Chondrocyte (in vitro differentiated cells): ENCODE measurements at places on chromosomes 5 and 9. TPM values are rescaled to one million over a fixed set of nuclear protein-coding genes. Genes with fewer than 3 reads are reported as not detected.

The KCNMB1 gene
- total RNA-seq, result 4.3 to 23.2 TPM (median 23.2 TPM) in 3 replicates

The LEAP2 gene
- total RNA-seq, result 0.35 to 0.72 TPM (median 0.60 TPM) in 3 replicates

The C9 gene
- total RNA-seq, result not detected in 3 replicates

The PTPDC1 gene
- total RNA-seq, result 14.9 to 24.0 TPM (median 16.0 TPM) in 3 replicates

The RC3H2 gene
- 74.4 to 87.2 TPM (median 74.6 TPM) in 3 replicates for total RNA-seq

The ITGA2 gene
- total RNA-seq, result 0.79 to 1.6 TPM (median 1.0 TPM) in 3 replicates

DNA sequence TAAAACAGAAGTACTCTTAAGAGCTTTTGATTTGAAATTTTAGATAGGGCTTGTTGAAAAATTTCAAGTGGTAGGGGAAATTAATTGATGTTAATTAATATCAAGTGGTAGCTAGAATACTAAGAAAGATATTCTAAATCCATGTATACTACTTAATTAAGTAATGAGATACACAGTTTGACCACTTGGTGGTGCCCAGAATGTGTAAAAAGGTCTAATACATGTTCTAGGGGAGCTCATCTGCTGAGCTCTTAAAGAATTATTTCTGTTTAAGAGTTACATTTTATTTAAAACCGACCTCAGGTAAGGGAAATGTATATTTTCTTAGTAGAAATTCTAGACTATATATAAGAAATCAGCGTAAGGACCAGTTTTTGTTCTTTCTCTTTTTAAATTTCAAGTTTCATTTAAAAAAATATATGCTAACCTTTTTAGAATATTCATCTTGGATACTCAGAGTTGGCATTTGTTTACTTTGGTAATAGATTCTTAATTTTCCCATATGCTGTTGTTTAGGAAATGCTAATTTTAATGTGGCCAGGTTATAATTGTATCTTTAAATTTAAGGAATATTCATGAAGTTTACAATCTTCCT lies 61.5 kb downstream of the LNPEP start:
- H3K4me3 ChIP-seq, result no peak overlapping the region
- no peaks in the 10 kb centered on the region for H3K27me3 ChIP-seq
- H3K27ac ChIP-seq, result no peak overlapping the region
- H3K36me3 ChIP-seq, result peaks cover 13% of the 10 kb centered on the region
- DNase-seq, result no peak
- peaks cover 21% of the 10 kb centered on the region for H3K4me1 ChIP-seq

DNA sequence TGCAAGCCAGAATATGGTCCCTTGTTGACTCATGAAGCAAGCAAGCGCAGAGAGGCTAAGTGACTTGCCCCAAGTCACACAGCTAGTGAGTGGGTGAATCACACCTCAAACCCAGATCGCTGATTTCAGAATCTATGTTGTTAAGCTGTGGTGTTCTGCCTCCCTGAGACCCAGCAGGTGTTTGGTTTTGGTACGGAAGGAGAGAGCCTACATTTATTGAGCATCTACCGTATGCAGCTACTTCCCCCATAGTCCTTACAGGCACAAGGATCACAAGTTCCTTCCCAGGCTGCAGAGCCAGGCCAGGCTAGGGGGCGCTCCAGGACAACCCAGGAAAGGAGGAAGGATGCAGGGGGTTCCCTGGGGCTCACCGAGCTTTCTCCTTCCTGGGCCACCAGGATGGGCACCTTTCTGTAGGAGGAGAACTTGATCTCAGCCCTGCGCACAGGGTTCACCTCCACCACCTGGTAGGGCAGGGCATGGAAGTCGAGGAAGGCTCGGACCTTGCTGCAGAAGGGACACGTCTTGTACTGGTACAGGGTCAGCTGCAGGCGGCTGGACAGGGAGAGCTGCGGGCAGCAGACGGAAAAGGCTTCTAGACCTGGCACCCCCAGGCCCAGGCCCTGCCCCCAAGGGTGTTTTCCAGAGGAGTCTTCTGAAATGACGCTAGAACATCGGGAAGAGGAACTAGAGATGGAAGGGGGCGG lies 2.5 kb downstream of the PTGES2 start:
- H3K36me3 ChIP-seq, result peaks cover 1% of the 10 kb centered on the region
- H3K27me3 ChIP-seq, result no peaks in the 10 kb centered on the region
- H3K27ac ChIP-seq, result no peak overlapping the region

DNA sequence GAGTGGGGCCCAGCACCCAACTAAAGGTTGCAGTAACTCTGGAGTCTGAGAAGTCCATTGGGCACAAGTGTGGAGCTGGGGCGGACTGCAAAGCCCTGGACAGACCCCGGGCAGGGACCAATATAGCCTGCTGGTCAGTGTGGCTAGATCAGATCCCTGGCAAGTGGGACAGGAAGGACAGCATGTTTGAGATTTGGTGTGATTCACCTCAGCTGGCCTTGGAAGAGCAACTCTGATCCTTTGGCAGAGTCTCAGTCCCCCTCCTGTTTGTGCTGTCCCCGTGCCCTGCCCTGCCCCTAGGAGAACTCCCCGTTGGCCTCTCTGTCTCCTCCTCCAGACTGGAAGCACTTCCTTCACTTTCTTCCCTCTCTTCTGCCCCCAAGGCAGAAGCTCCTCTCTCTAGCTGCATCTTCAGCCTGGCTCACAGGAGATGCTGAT lies 255.3 kb downstream of the FSTL4 start:
- no peak overlapping the region for H3K27ac ChIP-seq
- no peak for DNase-seq

DNA sequence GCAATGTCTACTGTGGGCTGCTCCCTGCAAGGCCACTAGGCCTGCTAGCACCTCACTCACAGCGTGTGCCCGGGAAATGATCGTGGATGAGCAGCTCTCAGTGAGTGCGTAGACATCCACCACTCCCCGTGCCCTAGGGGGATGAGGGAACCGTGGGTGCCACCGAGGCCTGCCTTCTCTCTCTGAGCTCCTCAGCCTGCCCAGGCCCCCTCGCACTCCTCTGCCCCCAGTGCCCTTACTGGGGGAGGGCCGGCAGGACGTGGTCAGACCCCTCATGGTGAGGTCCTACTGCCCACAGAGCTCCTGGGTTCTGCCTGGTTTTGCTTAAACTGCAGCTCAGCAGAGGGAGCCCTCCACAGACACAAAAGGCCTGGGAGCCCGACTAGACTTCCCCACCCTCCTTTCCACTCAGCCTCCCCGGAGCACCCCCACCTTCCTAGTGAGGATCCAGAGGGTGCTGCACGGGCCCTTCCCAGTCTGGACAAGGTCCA lies 220.0 kb downstream of the CACNA1B start:
- H3K27me3 ChIP-seq, result peaks cover 1% of the 10 kb centered on the region
- no peak overlapping the region for H3K4me3 ChIP-seq
- H3K4me1 ChIP-seq, result no peaks in the 10 kb centered on the region
- H3K27ac ChIP-seq, result no peak overlapping the region

GRCh38 chr9:119788921-119789320 lies 419.7 kb upstream of the BRINP1 start:
- no peak for DNase-seq
- H3K27ac ChIP-seq, result no peak overlapping the region
- H3K4me3 ChIP-seq, result no peak overlapping the region
- H3K36me3 ChIP-seq, result no peaks in the 10 kb centered on the region
- peaks cover 4% of the 10 kb centered on the region for H3K27me3 ChIP-seq
- no peaks in the 10 kb centered on the region for H3K4me1 ChIP-seq

GRCh38 chr9:97747201-97747965 lies 50.2 kb upstream of the XPA start:
- H3K27ac ChIP-seq, result no peak overlapping the region
- no peaks in the 10 kb centered on the region for H3K36me3 ChIP-seq
- H3K4me1 ChIP-seq, result no peaks in the 10 kb centered on the region
- H3K4me3 ChIP-seq, result no peak overlapping the region
- DNase-seq, result no peak

DNA sequence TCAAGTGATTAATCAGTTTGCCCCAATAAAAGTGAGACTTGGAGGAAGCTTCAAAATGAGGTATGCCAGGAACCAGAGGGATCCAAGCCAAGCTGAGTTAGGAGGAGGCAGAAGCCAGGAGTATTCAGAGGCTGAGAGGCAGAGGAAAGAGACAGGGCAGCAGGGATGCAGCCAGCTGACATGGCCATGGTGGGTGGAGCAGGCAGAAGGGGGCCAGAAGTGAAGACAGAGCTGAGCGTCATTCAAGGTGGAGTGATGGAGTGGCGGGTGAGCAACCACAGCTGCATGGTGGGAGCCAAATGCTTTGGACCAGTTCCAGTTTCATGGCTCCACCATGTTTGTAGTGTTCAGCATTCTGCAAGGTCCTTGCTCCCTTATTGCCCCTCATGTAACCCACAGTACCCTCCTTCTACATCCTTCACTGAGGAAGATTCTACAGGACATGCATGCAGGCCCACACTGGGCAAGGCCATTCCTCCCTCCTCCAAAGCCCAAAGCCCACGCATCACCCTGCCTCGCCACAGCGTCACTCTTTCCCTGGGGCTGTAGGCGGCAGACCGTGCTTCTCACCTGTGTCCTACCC lies 100.6 kb downstream of the FSTL4 start:
- DNase-seq, result no peak
- no peaks in the 10 kb centered on the region for H3K4me1 ChIP-seq
- H3K4me3 ChIP-seq, result no peak overlapping the region
- peaks cover 5% of the 10 kb centered on the region for H3K27me3 ChIP-seq
- H3K36me3 ChIP-seq, result no peaks in the 10 kb centered on the region

GRCh38 chr9:31837211-31837610 lies 547.2 kb upstream of the ACO1 start:
- DNase-seq, result no peak
- no peak overlapping the region for H3K27ac ChIP-seq
- peaks cover 13% of the 10 kb centered on the region for H3K27me3 ChIP-seq
- no peaks in the 10 kb centered on the region for H3K36me3 ChIP-seq
- no peaks in the 10 kb centered on the region for H3K4me1 ChIP-seq
